ENCODE measurements at places on chromosomes 1 and 21.

GRCh38 chr1:87045761-87046304, 131.4 kb downstream of the HS2ST1 start:
- DNase-seq: no peak

GRCh38 chr1:19758227-19758830, 41.4 kb downstream of the TMCO4 start:
- DNase-seq: no peak

DNA sequence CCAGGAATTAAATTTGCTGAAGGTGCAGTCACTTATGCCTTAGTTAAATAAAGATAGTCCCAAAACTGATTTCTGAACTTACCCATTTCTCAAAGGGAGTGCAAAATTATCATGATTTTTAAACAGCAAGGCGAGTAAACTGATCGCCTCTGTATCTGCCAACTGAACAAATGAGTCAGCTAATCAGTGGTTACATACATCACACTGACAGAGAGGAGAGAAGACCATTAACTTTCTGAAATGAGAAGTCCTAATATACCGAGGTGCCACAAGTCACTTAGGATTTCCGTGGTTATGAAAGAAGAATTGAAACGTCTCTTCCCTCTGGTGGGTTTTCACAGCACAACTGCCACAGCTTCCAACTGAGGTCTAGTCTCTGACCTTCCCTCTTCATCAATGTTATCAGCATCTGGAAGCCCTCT, 400.7 kb downstream of the SMYD3 start:
- DNase-seq: no peak

DNA sequence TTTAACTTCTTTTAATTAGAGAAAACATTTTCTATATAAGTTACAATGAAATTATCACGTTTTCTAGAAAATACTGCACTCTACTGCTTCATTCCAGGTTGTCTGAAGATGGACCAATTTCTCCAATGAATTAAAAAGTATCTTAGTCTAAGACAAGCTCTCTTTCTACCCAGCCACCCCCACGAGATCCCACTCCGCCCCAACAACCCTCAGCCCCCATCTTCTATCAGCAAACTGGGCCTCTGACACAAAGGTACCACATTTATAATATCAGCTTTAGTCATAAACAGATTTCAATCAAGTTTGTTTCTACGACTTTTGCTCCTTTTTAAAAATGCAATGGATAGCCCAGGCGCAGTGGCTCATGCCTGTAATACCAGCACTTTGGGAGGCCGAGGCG, 117.8 kb downstream of the RERE start:
- DNase-seq: no peak

DNA sequence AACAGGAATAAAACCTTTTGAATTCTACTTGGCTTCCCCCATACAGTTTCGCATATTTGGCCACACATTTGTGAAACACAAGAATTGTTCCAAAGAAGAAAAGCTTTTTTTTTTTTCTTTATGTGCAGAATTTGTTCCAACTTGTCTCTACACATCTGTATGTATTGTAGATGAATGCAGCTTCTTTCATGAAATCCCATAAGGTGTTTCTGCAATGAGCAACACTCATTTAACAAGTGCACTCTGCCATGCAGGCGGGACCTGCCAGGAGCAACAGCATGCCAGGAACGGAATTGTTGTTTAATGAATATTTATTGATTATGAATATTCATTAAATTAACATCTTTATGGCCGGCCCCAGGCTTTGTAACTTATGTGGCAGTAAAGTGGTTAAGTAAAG, 1075.0 kb downstream of the TTLL7 start:
- no peak for DNase-seq

GRCh38 chr21:29133241-29133640, 2.8 kb downstream of the MAP3K7CL start:
- no peak for DNase-seq

DNA sequence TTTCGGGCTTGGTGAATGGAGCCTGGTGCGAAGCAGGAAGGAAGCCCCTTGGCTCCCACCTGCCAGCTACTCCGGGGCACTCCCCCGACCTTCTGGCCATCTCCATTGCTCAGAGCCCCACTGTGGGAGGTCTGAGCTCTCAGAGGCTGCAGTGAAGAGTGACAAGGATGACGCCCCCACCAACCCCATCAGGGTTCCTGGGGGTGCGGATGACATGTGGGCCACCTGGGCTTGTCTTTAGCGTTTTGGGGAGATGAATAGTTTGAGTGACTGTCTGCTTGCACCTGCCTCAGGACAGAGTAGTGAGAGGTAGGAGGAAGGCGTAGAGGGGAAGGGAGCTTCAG, 43.2 kb upstream of the LBR start:
- no peak for DNase-seq

DNA sequence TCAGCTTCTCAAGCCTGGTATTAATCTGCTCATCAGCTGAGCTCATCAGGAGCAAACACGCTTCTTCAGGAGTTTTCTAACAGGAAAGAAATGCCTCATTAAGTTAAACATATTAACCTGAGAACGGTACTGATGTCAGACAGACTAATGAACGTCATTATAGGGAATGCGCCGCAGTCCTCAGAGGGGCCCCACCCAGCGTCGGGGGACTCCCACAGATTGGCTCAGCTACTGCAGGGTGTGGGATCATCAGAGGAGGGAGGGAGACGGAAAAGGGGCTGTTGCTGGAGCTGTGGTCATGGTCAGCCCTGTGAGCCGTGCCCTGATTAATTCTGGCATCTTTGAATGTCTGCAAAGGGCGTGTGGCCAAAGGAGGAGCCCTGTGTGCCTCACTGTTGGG, 348.5 kb downstream of the PTPRU start:
- no peak for DNase-seq

DNA sequence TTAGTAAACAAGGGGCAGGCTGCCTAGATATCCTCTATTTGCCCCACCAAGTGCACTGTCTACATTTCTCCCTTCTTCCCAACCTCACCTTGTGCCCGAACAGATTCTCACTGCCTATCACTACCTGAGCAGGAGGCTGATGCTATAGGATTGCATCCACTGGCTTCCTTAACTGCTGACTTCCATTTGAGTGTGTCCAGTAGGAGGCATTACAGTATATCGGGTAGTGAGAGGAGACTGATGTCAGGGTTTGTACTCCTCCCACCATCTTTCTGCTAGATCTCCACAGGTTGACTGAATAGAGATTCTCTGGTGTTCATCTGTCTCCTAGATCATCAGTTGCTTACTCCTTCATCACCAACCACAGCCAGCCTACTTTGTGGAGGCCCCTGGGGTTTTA, 796.3 kb downstream of the LRRIQ3 start:
- no peak for DNase-seq

DNA sequence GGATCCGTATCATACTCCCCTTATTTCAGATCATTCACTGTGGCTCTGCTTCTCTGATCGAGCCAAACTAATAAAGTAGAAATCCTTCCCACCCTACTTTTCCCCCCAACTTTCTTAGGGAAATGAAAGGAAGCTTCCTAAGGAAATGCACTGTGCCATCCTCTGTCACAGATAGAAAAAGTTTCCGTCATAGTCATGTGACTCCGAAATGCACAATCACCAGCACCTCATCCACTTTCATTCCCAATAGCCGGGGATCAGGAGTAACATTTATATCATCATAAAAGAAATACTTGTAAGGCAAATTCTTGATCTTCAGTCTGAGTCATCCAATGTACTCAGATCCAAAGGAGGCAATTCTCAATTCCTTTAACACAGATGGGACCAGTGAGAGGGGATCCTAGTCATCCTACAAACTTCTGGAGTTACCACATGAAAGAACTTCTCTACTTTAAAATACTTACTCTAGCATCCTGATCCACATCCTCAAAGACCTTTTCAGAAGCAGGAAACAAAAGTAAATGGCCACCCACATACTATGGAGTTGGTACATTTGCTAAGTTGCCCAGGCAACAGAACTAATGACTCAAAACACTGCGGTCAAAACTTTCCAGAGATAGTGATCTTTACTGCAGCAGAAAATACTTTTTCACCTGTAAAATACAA, 97.8 kb upstream of the ZC3H11B start:
- DNase-seq: no peak

DNA sequence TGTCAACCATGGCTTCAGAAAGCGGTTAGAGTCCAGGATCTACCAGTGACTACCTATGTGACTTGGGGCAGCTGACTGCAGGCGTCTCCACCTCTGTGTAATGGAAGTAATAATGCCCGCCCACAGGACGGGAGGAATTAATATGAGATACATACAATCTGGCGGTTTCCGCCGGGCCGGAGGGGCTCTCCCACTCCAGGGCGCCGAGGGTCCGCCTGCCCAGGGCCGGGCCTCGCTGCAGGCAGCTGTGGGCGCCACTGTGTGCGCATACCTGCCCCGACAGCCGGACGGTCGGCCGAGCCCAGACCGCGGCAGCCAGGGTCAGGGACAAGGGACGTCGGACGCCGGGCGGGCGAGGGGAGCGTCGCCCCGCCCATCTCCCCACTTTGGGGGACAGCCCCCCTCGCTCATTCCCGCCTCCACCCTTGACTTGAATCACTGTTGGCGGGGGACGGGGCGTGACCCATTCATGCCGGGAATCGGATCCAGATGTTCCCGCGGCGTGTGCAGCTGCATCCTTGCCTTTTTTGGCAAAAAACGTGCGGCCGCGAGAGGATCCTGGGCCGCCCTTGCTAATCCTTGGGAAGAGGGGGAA, 6.0 kb upstream of the SF3A3 start:
- DNase-seq: no peak

DNA sequence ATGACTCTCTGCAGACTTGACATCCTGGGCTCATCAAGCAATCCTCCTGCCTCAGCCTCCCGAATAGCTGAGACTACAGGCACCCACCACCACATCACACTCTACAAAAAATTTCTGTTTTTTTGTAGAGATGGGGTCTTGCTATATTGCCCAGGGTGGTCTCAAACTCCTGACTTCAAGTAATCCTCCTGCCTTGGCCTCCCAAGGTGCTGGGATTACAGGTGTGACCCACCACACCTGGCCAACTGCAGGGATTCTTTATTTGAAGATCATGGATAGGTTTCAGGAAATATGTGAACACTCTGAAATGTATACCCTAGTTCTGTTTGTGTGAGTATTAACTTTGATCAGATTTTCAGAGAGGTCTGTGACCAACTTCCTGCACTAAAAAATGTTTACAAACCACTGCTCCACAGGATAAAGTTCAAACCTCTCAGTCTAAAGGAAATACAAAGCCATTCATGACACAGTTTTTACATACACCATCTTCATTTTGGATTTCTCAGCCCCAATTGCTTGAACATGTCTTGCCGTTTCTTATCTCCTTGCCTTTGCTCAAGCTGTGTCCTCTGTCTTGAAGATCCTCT, 252.3 kb upstream of the FGGY start:
- DNase-seq: no peak

GRCh38 chr1:41840592-41841246, 78.0 kb downstream of the HIVEP3 start:
- DNase-seq: no peak

- peak; percentile 25 for DNase-seq
Measured at GRCh38 chr1:54287176-54287650, 87.2 kb downstream of the MRPL37 start.

DNA sequence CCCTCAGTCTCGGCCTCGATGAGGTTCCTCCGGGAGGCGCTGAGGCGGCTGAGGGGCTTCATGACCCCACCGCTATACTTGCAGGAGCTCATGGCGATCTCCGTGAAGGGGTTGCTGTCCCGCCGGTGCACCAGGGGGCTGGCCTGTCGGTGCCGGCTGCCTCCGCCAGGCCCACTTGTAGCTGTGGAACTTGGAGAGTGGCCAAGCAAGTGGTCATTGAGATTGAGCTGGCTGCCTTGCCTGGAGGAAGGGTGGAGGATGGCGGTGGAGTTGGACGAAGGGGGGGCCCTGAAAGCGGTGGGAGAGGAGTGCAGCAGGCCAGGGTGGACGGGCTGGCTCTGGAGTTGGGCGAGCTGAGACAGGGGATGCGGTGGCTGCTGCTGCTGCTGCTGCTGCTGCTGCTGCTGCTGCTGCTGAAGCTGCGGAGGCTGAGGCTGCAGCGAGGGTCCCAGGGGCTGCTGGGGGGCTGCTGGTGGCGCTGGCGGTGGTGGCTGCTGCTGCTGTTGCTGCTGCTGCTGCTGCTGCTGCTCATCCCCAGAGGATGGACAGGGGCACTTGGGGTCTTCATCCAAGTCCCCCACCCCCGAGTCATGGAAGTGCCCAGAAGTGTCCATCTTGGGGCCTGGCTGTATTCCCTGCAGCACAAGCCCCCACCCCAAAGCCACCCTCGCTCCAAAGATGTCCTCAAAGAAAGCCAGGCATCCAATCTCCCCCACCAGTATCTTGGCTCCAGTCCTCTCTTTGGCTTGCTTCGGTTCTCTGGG, 548 bp downstream of the KCNN3 start:
- DNase-seq: no peak

DNA sequence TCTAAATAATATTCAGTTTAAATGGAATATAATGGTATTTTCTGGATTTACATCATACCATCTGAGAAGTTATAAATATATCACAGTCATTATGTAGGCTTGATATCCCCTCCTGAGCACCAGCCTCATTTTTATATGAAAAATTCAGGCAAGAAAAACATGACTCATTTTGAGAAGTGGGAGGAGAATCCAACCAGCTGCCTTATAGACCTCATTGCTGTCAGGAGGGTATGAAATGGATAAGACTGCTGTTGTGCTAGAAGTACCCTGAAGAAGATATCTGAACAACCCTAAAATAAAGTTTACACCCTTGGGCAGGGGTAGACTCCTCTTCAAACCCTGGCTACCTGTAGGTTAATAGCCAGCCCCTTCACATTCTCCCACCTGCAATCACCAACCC, 8.8 kb downstream of the GIPC2 start:
- no peak for DNase-seq

GRCh38 chr1:19861034-19861433, 21.2 kb upstream of the OTUD3 start:
- DNase-seq: peak; percentile 14

DNA sequence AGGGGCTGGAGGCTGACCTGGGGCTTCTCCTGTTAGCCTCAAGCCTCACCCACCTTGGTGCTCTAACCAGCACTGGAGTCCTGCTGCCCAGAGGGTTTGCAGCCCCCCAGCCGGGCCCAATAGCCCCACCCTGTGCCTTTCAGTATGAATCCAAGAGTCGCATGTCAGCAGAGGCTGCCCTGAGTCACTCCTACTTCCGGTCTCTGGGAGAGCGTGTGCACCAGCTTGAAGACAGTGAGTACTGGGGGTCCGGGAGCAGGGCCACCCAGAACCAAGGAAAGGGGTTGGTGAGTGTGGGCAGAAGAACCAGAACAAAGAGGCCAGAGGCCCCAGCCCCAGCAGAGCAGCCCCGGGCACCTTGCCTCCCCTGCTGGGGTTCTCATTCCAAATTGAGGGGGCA, 25.6 kb downstream of the CDK18 start:
- DNase-seq: no peak

DNA sequence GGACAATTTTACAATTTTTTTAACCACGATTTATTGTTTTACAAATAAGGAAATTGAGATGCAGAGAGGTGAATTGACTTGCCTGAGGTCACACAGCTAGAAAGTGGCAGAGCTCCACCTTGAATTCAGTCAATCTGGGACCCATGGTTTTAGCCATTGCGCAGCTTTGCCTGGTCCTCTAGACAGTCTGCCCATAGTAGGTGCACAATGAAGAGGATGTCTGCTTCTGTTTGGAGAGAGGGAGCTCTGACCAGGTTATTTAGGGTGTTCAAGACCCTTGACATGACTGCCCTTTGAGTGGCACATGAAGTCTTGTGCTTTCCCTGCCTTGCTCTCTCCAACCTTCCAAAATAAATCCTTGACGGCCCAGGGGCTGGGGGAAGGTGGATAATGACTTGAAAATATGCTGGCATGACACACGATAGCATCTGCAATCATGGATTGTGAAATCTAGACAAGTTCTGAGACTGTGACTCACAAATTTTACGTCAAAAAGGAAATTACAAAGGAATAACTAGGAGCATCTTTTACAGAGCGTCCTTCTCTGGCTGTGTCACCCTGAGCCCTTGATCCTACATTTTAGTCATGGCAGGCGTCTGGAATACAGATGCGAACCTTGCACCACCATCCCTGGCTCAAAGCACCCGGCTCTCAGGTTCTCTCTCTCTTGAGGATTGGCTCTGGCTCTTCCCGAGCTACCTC, 26.2 kb upstream of the ID3 start:
- no peak for DNase-seq
